ENCODE measurements at places on chromosomes 3 and 15.

DNA sequence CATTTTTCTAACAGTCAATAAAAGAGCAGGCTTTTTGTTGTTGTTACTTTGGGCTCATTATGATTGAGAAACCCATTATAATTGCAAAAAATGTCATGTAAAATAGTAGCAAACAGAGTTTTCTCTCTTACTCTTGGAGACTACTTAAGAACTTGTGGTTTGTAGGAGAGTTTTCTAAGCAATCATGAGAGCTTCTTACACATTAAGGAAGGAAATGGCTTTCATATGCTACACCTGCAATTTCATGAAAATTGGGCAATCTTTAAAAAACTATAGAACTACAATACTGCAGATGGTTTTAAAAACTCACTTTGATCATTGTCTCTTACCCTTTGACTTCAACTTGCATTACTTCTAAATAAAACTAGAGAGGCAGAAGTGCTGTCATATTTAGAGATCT lies 701.8 kb downstream of the ZPLD1 start:
- DNase-seq, result no peak

DNA sequence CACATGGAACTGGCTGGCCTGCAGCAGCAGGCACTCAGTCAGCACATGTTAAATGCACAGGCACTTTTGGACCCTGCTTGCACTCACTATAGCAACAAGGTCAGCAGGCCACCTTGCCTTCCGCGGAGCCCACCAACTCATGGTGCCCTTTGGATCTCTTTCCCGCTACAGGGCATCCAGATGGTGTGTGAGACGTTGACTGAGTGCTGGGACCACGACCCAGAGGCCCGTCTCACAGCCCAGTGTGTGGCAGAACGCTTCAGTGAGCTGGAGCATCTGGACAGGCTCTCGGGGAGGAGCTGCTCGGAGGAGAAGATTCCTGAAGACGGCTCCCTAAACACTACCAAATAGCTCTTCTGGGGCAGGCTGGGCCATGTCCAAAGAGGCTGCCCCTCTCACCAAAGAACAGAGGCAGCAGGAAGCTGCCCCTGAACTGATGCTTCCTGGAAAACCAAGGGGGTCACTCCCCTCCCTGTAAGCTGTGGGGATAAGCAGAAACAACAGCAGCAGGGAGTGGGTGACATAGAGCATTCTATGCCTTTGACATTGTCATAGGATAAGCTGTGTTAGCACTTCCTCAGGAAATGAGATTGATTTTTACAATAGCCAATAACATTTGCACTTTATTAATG lies 85.0 kb downstream of the TGFBR2 start:
- DNase-seq, result no peak

DNA sequence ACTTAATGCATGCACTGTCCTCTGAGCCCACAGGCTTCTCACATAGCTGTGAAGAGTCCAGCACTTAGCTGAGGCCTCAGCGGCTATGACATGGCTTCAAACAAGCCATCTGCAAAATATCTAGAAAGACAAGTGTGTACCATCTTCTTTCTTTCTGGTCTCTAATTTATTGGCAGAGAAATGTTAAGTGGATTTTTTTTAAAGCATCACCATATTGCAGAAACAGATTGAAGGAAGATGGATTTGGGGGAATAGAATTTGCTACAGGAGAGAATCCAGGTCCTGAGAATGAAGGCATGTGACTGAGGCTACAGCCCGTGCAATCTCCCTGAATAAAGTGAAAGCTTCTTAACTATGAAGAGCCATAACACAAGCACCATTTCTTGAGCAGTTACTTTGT lies 567.3 kb downstream of the PDCD6IP start:
- no peak for DNase-seq

GRCh38 chr15:73786538-73786937 lies 33.4 kb upstream of the INSYN1 start:
- no peak for DNase-seq

DNA sequence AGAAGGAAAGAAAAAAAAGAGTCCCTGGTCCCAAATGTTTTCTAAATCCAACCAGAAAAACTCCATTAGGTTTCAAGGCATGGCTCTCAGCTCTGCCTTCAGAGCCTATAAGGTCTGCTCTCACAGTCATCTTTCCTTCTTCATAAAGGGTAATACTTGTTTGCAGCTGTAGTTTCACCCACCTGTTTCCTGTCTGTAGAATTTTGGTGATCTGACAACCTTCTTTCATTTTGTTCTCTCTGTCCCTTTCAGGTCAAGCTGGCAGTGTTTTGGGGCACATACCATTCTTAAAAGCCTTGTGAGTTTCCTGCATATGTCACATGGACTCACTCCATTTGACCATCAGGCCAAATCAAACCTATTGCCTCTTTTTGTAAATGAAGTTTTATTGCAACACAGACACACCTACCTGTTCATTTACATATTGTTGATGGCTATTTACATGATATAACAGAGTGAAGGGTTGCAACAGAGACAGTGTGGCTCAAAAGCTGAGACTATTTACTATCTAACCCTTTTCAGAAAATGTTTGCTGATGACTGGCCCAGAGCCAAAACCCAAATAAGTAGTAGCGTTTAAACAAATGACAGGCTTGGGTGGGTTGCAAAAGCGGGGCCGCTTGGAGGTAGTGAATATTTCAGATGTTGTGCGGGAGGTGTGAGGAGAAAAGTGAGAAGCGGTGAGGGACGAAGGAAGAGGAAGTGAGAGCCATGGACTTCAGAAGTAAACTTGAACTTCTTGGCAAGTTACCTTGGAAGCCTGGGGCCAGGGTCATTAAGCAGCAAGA lies 292.7 kb upstream of the PROK2 start:
- no peak for DNase-seq

DNA sequence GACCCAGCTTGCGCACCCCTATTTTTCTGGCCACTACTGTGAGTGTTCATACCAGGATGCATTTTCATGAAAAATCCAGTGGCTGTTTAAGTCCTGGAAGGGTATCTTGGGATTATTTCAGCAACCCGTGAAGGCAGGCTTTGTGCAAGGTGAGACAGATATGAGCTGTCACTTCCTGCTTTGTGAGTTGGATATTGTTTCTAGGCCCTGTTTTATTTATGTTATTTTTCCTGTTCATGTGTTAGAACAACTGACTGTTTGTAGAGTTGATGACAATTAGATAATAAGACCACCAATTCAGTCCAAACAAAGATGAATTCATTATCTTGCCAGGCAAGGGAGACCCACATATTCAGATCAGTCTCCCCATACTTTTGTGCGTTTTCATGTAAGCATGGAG lies 42.5 kb downstream of the ZBTB38 start:
- no peak for DNase-seq

DNA sequence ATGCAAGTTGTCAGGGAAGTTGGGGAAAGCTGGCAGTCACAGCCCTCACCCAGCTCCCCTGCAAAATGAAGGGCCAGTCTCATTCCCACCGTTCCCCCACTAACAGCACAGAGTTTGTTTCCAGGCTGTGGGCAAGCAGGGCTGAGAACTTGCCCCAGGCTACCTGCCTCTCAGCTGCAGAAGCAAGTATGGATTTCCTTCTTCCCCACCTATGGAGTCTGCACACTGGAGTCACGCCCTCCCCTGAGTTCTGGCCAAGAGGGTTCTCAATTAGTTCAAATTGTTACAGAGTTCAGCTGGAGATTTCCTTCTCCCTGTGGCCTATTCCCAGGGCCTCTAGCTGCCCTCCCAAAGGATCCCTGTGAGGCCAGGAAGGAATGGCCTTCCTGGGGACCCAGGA lies 90.1 kb upstream of the ATP11B start:
- no peak for DNase-seq

DNA sequence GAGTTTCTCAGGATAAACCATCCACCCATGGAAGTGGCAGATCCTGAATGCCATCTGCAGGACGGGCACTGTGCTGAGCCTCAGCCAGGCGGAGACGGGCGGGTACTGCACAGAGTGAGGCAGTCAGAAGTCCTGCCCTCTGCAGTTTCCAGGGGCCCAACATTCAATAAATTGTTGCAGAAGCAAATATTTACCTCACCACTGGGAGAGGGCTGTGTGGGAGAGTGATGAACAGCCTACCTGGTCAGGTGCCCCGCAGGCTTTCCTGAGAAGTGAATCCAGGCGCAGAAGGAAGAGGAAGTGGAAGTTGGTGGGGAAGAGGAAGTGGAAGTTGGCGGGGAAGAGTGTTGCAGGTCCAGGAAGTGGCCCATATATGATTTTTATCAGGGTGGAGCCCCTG lies 100.8 kb downstream of the SLCO3A1 start:
- DNase-seq, result no peak

- DNase-seq, result no peak
Measured at GRCh38 chr3:41244620-41245336, 45.5 kb downstream of the CTNNB1 start.

DNA sequence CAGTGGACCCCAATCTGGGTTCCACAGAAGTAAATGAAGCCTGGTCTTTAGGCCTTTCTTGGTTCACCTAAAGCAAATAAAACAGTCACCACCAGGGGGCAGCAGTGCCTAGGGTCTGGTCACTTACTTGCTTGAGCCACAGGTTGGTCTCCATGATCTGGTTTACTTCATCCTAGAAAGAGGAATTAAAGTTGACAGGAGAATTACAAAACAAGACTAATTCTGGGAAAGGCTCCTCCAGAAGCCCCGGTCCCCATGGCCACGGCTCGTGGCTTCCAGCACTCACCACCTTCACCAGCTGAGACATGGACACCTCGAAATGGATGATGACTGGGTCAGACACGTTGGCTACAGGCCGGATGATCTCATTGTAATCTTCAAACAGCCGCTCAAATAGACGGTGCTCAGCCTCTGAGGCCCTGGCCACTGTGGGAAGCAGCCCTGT lies 2.3 kb downstream of the CHRNA3 start:
- DNase-seq, result peak; percentile 80

DNA sequence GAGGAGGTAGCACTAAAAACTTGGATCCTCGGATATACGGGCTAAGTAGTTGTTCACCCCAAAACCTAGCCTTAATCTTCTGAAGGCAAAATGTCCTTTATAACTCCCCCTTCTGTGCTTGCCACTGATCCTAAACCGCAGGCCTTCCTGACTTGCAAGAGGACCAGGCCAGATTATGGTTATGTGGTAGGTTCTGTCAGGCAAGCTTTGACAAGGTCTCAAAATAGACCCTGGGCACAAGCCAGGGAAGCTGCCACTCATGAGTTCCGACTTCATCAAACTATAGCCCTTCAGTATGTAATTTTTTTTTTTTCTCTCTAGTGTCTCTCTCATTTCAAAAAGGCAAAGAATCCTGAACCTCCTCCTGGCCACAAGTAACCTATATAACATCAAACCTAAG lies 3.2 kb downstream of the LRRFIP2 start:
- no peak for DNase-seq

DNA sequence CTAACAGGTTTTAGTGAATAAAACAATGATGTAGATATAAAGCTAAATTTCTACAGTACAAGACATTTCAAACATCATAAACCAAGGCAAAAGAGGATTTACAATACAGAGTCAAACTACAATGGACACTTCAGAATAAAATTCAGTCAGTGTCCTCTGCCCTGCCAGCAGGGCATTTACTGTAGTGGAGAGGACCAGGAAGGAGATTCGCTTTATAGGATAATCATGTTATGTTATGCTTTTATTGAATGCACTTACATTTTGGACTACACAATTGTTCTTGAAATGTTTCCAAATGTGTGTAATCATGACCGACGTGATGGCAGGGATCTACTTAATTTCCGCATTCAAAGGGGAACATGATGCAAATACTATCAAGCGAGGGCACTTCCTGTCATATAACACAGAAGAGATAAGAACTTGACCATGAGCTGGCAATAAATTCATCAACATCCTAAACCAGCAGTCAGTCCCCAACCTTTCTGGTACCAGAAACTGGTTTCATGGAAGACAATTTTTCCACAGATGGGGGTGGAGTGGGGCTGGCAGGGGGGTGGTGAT lies 925.6 kb downstream of the FHIT start:
- DNase-seq, result no peak

DNA sequence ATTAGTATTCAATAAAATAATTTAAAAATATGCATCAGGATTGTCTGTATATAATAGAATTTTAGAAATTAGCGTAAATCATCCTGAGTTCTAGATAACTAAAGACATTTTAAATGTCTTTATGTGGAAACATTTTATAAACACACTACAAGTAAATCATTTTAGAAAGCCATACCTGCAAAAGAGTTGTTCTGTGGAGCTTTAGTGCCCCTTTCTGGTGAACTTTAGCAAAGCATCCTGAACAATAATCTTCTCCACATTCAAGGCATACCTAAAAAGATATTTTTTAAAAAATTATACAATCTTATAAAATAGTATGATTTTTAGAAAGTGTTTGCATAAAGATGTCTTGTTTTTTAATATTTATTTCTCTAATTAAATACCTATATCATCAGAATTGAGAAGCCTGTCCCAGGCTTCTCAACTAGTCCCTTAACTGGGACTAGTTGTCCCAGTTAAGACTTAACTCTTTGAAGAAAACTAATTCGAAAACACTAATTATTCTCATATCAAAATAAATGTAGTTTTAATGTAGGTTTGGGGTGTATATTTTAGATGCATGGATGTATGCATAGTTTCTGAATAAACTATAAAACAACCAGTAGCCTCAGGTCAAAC lies 29.7 kb downstream of the ZBBX start:
- no peak for DNase-seq

DNA sequence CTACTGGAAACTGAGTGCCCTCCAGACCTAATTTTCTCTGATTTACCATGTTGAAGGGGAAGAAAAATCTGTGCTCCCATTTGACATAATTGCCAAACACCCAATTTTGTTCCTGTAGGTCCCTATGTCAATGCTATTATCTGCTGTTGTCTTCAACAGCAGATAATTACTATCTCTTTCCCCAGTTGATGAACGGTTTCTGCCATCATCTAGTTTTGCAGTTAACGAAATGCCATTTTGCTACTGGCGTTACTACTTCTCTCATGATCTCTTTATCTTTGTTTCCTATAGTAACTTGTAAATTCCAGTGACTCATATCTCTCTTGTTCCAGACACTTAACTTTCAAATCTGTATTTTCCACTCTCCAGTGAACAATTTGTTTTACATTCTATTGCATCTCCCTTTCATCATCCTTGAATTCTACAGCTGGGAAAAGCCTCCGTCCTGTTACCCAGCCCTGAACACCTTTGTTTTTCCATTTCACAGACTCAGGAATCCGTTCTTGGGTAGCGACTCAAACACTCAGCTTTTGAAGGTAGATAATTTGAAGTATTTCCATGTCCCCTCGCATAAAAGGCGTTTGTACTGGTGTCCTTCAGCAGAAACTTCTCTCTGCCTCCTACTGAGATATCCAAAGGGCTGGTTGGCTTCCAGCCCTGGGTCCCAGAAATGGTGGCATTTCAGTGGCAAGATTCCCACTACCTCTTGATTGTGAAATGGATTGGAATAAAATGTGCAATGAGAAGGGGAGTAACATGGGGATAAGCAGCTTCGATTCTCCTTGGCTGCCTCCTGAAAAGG lies 111.7 kb downstream of the FOXB1 start:
- DNase-seq, result no peak

DNA sequence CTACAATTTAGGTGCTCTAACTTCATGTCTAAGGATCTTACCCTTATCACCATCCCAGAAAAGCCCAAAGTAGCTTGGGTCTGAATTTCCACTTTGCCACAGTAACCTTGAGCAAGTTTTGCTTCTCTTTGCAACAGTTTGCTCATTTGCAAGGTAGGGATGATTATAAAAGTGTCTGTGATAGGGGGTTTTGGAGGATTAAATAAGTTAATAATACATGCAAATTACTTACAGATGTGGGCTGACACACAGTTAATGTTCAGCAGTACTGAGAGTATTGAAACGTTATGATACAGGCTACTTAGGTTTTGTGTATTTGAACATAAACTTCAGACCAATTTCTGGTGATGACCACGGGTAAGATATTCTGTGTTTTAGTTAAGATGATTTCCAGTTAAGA lies 444.7 kb upstream of the TPRG1 start:
- DNase-seq, result no peak

- DNase-seq, result peak; percentile 81
Measured at GRCh38 chr15:69729167-69729748, 276.6 kb downstream of the RPLP1 start.

GRCh38 chr3:106688464-106688863 lies 688.8 kb upstream of the CCDC54 start:
- no peak for DNase-seq
